Stimulated activated CD4-positive, alpha-beta T cell treated with anti-CD3 and anti-CD28 coated beads, Interleukin-4, amount 100 ng/mL, for 1 hour (primary cell): ENCODE measurements at places on chromosomes 4 and X.

DNA sequence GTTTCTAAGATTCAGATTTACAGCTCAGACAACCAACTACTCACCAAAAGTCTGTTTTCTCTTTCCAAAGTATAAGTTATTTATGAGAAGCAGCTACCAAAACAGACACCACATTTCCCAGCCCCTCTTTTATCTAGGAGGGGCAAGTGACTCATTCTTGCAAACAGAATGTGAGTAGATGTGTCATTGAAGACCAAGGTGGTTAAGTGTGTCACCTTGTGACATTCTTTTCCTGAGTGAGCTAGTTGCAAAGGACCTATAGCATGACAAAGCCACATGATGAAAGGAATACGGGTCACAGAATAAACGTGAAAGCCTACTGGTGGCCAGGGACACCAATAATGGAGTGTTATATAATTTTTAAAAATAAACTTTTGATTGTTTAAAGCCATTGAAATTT is 50.0 kb downstream of the SLC7A11 start:
- DNase-seq = no peak

DNA sequence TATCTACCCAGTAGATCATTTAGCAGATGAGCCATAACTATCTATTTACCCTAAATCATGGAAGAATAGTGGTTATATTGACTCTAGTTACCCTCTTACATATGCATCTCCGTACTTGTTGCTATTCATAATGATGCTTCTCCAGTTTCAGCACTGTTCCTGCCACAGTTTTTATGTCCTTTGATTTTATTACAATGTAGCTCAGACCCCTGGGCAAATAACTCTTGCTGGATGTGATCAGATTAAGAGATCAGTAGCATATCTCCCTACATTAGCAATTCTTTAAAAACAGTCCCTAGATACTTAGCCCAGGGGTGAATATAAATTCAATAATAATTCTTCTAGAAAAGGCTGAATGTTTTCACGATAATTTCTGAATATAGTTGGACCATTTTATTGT is 696.5 kb downstream of the ADGRL3 start:
- no peak for DNase-seq

DNA sequence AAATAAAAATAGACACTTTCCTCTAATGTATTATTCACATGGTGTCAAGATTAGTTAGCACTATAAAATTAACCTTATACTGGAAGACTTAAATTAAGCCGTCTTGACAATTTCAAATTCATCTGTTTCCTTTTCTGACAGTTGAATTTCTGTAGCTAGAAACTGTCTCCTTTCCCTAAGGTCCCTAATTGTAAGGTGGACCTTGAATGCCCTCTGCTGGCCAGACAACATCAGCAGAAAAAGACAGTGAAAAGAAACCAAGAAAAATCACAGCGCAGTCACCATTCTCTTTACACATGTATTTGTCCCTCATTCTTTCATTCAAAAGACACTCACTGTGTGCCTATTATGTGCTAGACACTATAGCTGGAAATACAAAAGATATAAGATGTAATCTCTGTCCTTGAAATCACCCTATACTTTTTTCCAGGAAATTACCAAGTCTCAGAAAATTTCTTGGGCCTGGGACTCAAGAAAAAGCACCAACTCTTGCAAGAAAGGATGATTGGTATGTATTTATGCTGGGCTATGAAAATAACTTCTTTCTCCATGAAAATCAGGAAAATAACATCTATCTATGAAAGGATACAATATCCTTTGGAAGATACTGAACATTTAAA is 32.7 kb upstream of the AMBN start:
- peak; percentile 9 for DNase-seq

- no peak for DNase-seq
Observed at GRCh38 chr4:145170223-145170622, 10.2 kb downstream of the OTUD4 start.

DNA sequence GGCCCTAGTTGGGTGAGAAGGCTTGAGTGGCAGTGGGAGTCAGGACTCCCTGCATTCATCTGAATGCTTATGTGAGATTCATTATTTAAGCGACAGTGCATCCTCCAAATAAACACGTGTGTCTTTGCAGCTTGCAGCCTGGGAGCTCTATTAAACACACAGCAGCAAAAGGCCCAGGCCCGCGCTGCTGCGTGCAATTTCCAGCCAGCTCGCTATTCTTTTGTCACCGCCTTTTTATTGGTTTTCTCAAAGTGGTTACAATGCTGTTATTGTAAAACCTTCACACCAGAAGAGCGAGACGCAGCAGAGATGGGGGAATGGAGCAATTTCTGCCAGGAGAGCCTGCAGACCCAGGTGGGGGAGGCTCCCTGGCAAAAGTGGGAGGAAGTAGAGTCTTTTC is 252.5 kb downstream of the BCOR start:
- no peak for DNase-seq

DNA sequence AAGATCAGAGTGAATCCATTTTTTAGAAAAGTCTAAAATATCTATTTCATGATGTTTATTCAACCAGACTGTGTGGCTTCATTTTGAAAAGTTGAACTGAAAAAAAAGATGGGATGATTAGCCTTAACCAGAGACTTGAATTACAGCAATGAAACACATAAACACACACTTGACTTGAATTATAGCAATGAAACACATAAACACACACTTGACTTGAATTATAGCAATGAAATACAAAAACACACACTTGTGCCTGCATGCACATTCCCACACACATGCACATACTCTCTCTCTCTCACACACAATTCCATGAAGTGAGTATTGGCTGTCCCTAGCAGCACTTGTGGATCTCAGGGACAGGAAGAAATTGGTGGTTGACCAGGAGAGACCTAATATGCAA is 286.8 kb downstream of the USP46 start:
- no peak for DNase-seq

- no peak for DNase-seq
Observed at GRCh38 chr4:15291122-15291521, 136.7 kb upstream of the C1QTNF7 start.

- DNase-seq = no peak
Observed at GRCh38 chrX:49978176-49978575, 55.8 kb downstream of the CLCN5 start.

GRCh38 chr4:148289740-148290139 is 152.5 kb downstream of the NR3C2 start:
- no peak for DNase-seq
